ENCODE measurements at places on chromosomes 6 and 20. TPM values are rescaled to one million over a fixed set of nuclear protein-coding genes. Genes with fewer than 3 reads are reported as not detected.

GRCh38 chr6:157264701-157265100, 58.6 kb downstream of the TMEM242 start:
- H3K4me1 ChIP-seq: no peaks in the 10 kb centered on the region
- no peak overlapping the region for H3K27ac ChIP-seq
- H3K36me3 ChIP-seq: no peaks in the 10 kb centered on the region
- H3K27me3 ChIP-seq: no peaks in the 10 kb centered on the region
- no peak overlapping the region for H3K4me3 ChIP-seq

- no peaks in the 10 kb centered on the region for H3K27me3 ChIP-seq
- DNase-seq: no peak
- peaks cover 6% of the 10 kb centered on the region for H3K4me1 ChIP-seq
- H3K27ac ChIP-seq: no peak overlapping the region
- H3K36me3 ChIP-seq: no peaks in the 10 kb centered on the region
- H3K4me3 ChIP-seq: no peak overlapping the region
Observed at GRCh38 chr6:54860132-54860531, 13.6 kb downstream of the FAM83B start.

DNA sequence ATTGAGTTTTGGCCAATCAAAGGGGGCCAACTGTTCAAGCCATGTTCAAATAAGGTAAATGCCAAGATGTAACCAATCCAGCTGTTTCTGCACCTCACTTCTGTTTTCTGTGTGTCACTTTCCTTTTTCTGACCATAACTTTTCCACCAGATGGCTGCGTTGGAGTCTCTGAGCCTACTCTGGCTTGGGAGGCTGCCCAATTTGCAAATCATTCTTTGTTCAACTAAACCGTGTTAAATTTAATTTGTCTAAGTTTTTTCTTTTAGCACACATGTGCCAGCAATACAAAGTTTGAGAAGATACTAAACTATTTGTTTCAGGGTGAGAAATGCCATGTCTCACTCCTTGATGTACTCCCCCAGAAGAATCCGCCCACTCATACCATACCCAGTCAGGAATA, 52.1 kb downstream of the IYD start:
- no peaks in the 10 kb centered on the region for H3K36me3 ChIP-seq
- no peaks in the 10 kb centered on the region for H3K27me3 ChIP-seq
- no peak overlapping the region for H3K27ac ChIP-seq
- no peak overlapping the region for H3K4me3 ChIP-seq
- peaks cover 10% of the 10 kb centered on the region for H3K4me1 ChIP-seq

- no peaks in the 10 kb centered on the region for H3K36me3 ChIP-seq
- DNase-seq: no peak
- no peak overlapping the region for H3K27ac ChIP-seq
Observed at GRCh38 chr6:27545271-27546046, 72.6 kb upstream of the ZNF184 start.

Gene STMN3
- total RNA-seq: 4.6 TPM

- H3K4me3 ChIP-seq: no peak overlapping the region
- H3K27ac ChIP-seq: no peak overlapping the region
- no peaks in the 10 kb centered on the region for H3K36me3 ChIP-seq
- H3K4me1 ChIP-seq: peaks cover 13% of the 10 kb centered on the region
Observed at GRCh38 chr20:57693670-57694329, 16.0 kb downstream of the PMEPA1 start.

Gene FERMT1
- 0.13 TPM for total RNA-seq

- H3K36me3 ChIP-seq: peaks cover 19% of the 10 kb centered on the region
- H3K4me1 ChIP-seq: peaks cover 6% of the 10 kb centered on the region
- no peak overlapping the region for H3K27ac ChIP-seq
- H3K4me3 ChIP-seq: no peak overlapping the region
Observed at GRCh38 chr6:161266513-161267230, 7.2 kb downstream of the AGPAT4 start.

DNA sequence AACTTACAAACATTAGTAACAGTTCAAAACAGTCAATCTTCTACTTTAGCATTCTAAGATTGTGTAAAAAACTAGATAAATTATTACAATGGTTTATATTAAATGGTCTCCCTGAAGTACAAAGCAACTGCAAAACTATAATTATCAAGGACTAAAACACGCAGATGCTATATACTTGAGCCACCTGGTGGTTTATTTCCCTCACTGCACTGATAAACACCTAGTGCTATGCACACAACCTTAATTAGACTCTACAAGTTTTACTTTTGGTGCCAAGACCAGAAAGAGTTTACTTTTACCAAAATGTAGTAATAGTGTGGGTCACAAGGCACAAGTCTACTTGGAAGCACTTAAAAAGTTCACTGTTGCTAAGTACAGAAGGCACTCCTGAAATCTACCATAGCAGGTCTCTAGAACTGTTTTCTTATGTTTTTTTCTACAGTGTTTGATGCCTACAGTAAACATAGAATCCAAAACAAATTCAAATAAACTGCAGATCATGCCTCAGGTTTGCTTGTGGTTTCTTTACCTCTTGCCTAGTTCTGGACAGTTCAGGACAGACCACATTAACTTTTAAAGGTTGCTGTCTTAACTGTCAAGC, 49.2 kb downstream of the GMDS start:
- no peak overlapping the region for H3K4me3 ChIP-seq
- DNase-seq: peak; percentile 58
- H3K36me3 ChIP-seq: no peaks in the 10 kb centered on the region
- no peaks in the 10 kb centered on the region for H3K27me3 ChIP-seq

GRCh38 chr6:48733581-48733980, 622.6 kb upstream of the PTCHD4 start:
- no peaks in the 10 kb centered on the region for H3K27me3 ChIP-seq
- H3K4me3 ChIP-seq: no peak overlapping the region
- no peak overlapping the region for H3K27ac ChIP-seq
- no peak for DNase-seq
